ENCODE measurements at places on chromosomes 6 and 20. TPM values are rescaled to one million over a fixed set of nuclear protein-coding genes. Genes with fewer than 3 reads are reported as not detected.

DNA sequence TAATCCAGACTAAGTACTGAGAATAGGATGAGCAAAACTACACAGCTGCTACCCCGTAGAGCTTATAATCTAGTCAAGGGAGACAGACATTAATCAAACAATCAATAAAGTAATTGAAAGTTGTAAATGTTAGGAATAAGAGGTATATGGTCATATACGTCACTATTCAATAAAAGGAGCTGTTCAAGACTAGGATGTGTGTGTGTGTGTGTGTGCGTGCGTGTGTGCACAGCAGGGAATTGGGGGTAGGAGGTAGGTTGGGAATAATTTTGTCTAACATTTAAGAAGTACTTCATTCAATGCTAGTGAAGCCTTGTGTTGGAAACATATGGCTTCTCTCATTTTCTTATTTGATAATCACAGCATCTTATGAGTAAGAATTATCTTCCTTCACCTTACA is 41.8 kb downstream of the SESN1 start:
- DNase-seq: no peak

MYB gene
- 12.6 TPM for total RNA-seq

TENT5A gene
- 1.9 TPM for total RNA-seq

HCRTR2 gene
- total RNA-seq: not detected

GRCh38 chr20:48686238-48687116 is 141.3 kb downstream of the PREX1 start:
- DNase-seq: no peak

GRCh38 chr6:4336084-4336483 is 200.7 kb upstream of the ECI2 start:
- no peak for DNase-seq

- DNase-seq: no peak
Observed at GRCh38 chr6:122365775-122366403, 33.6 kb upstream of the HSF2 start.

TNF gene
- total RNA-seq: 47.1 TPM

LST1 gene
- 33.3 TPM for total RNA-seq

- DNase-seq: no peak
Observed at GRCh38 chr20:50592282-50593004, 82.3 kb downstream of the PTPN1 start.

EEF1A2 gene
- total RNA-seq: 0.12 TPM

GRCh38 chr6:86477500-86478148 is 459.7 kb upstream of the HTR1E start:
- DNase-seq: no peak

- DNase-seq: no peak
Observed at GRCh38 chr6:117536317-117536716, 53.8 kb downstream of the DCBLD1 start.

DNA sequence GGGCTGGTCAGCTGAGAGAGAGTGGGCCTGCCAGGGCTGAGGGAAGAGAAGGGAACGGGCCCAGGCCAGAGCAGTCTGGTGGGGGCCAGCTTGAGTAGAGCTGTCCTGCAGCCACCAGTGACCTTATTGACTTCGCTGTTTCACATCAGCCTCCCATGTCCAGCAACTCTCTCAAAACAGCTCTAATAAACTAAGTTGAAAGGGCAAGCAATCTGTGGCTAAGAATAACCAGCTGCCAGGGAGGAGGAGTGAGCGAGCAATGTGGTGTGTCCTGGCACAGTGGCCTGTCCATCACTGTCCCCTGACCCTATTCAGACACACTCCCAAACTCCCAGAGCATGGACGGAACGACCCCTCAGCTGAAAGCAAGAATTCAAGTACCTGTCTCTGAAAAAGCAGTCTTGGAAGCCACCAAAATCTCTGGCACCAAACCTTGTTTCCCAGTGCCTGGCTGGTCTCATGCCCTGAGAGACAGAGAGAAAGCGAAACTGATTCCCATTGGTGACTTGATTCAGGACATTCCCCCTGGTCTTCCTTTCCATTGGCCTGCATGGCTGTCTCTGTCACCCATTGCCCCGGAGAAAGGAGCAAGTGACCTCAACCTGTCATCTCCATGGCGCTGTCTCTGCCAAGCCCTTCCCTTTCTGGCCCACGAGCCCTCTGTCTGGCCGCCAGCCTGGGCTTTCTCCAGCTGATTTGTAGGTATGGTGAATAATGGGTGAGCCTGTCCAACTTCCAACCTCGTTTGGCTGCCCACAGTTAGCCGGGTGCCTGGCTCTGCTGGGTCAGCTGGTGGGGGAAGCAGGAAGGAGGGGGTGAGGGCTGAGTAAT is at the start of gene DDO:
DDO (minus strand) TSS at position 490 of the 831 bp plus-strand sequence. CDS start 2,113 bp downstream, outside the sequence.
- no peak for DNase-seq

- no peak for DNase-seq
Observed at GRCh38 chr20:36917943-36918342, 33.6 kb downstream of the SAMHD1 start.

DNA sequence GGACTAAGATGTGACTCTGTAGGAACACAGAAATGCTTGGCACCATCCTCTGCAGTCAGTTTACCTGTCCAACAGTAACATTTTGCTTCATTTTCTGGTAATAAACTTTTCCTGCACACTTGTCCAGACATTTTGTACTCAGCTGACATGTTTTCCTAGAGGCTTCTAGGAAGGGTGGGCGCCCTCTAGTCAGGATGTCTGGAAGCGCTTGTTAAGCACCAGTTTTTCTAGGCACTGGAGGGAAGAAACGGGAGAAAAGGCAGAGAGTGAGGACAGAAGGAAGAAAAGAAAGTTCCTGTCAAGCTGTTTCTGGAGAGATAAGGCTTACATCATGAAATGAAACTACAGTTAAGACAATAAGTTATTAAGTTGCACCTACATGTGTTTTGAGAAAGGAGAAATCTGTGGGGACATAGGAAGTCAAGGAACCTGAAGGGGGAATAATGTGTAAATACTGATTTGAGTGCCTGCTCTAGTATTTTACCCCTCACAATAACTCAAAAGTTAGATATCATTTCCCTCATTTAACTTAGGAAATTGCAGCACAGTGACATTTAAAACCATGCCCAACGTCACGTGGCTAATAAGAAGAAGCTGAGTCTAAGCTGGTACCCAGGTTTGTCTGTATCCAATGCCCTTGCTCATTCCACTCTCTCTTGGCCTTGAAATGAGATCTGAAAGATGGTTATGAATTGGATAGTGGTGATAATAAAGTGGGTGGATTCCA is 42.7 kb upstream of the TNFRSF21 start:
- DNase-seq: no peak

SLC22A16 gene
- total RNA-seq: not detected

GRCh38 chr6:154786144-154786868 is 53.1 kb downstream of the SCAF8 start:
- DNase-seq: no peak

Measured in activated CD4-positive, alpha-beta T cell treated with anti-CD3 and anti-CD28 coated beads, Interleukin-2, amount 10 ng/mL, durations not matched to agents 7 days and 5 days (primary cell).